ENCODE measurements at places on chromosomes 13 and 19.

DNA sequence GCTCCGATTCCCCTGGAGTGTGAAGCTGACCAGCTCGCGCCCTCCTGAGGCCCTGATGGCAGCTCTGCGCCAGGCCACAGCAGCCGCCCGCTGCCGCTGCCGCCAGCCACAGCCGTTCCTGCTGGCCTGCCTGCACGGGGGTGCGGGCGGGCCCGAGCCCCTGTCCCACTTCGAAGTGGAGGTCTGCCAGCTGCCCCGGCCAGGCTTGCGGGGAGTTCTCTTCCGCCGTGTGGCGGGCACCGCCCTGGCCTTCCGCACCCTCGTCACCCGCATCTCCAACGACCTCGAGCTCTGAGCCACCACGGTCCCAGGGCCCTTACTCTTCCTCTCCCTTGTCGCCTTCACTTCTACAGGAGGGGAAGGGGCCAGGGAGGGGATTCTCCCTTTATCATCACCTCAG lies 20.3 kb downstream of the CKM start:
- no peak for DNase-seq

DNA sequence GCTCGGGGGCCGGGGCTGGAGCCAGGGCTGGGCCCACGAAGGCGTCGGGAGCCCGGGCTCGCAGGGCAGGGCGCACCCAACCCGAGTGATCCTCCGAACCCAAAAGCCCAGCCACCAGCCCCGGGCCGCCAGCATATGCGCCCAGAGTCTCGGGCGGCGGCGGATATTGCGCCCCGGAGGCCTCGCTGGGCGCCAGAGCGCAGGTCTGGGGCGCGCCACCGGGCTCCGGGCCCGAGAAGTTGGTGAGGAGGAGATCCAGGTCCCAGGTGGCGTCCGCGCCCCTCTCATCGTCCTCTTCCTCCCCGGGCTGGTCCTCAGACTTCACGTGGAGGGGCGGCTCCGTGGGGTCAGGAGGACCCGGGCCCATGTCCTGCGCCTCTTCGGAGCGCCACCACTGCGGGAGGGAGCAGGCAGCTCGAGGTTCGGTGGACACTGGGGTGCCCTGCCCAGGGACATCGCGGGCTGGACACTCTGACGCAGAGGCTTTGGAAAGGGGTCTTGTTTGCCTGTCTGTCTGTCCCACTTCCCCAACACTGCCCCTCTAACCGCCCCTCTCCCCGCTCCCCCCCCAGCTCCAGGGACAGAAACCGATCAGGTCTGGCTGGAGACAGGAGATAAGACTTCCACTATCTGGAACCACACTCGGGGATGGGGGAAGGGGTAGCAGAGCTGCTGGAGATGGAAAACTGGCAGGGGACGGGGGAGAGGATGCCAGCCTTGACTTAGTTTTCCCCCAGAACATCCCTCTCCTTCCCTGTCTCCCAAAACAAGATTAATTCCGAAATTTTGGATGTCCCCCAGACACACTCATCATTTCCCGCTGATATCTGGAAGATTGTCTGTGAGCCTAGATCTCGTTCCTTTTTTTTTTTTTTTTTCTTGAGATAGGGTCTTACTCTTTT lies 1.0 kb downstream of the KLF1 start:
- no peak for DNase-seq

- no peak for DNase-seq
Observed at GRCh38 chr19:15304140-15304705, 28.1 kb downstream of the BRD4 start.

GRCh38 chr19:53057904-53058580 lies 13.5 kb downstream of the ERVV-2 start:
- peak; percentile 2 for DNase-seq

- DNase-seq: no peak
Observed at GRCh38 chr13:99614465-99614885, 113.2 kb downstream of the TM9SF2 start.

GRCh38 chr19:13038306-13039210 lies 43.3 kb downstream of the NFIX start:
- DNase-seq: no peak

GRCh38 chr13:75437582-75438318 lies 44.2 kb downstream of the TBC1D4 start:
- no peak for DNase-seq

GRCh38 chr13:36820222-36820621 lies 1.2 kb downstream of the RFXAP start:
- no peak for DNase-seq

Data from nucleus accumbens (tissue), 56 donors.